ENCODE measurements at places on chromosomes 6 and 20.

DNA sequence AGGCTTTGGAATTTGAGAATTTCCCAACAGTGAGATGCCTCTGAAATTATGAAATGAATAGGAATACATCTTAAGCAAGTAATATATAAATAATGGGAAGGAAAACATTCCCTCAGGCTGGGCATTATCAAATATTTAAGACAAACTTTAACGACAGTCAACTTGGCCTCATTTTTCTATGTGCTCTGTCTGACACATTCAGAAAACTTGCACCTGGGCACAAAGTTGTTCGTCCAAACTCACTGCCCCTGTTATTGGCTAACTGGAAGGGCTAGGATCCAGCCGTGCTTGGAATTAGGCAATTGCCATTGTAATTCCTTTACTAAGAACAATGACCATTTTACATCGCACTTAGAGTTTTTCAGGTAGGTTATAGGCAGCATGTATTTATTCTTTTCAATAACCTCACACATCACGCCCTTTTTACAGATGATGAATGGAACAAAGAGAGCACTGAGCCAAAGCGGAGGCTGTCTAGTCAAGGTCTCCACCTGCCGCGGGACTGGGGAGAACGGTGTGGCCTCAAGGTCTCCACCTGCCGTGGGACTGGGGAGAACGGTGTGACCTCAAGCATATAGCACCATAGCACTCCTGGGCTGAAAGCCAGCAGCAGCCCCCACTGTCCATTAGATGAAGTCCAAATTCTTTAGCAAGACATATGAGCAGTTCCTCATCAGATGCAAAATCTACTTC is 40.7 kb upstream of the FOXQ1 start:
- H3K27me3 ChIP-seq, result peaks cover 19% of the 10 kb centered on the region
- H3K4me1 ChIP-seq, result no peaks in the 10 kb centered on the region
- peaks cover 4% of the 10 kb centered on the region for H3K36me3 ChIP-seq
- H3K27ac ChIP-seq, result no peak overlapping the region
- no peak overlapping the region for H3K4me3 ChIP-seq
- no peak for DNase-seq

GRCh38 chr6:101545191-101545590 is 151.7 kb downstream of the GRIK2 start:
- no peak for DNase-seq
- no peaks in the 10 kb centered on the region for H3K36me3 ChIP-seq
- no peaks in the 10 kb centered on the region for H3K4me1 ChIP-seq

- H3K27ac ChIP-seq, result peak overlapping the region; percentile 94
- H3K4me3 ChIP-seq, result peak overlapping the region; percentile 87
- H3K36me3 ChIP-seq, result peaks cover 7% of the 10 kb centered on the region
Observed at GRCh38 chr20:36773107-36773596, 411 bp downstream of the DSN1 start.

DNA sequence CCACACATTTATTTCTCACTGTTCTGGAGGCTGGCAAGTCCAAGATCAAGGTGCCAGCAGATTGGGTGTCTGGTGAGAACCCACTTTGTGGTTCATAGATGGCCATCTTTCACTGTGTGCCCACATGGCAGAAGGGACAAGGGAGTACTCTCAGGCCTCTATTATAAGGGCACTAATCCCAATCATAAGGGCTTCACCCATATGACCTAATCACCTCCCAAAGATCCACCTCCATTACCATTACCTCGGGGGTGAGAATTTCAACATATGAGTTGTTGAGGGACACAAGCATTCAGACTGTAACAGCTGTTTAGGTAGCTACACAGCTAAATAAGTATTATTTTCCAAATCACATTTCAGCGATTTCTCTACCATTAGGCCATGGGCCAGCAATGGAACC is 2.5 kb upstream of the PRND start:
- H3K27me3 ChIP-seq, result no peaks in the 10 kb centered on the region
- peaks cover 23% of the 10 kb centered on the region for H3K4me1 ChIP-seq
- H3K27ac ChIP-seq, result peak overlapping the region; percentile 59
- no peaks in the 10 kb centered on the region for H3K36me3 ChIP-seq

GRCh38 chr6:149031859-149032598 is 285.2 kb downstream of the UST start:
- peak overlapping the region; percentile 95 for H3K27ac ChIP-seq
- H3K4me1 ChIP-seq, result peaks cover 64% of the 10 kb centered on the region
- peak overlapping the region; percentile 73 for H3K4me3 ChIP-seq

GRCh38 chr20:7313047-7313446 is 545.6 kb downstream of the BMP2 start:
- H3K27ac ChIP-seq, result no peak overlapping the region
- no peaks in the 10 kb centered on the region for H3K36me3 ChIP-seq
- DNase-seq, result no peak
- H3K4me3 ChIP-seq, result no peak overlapping the region
- H3K4me1 ChIP-seq, result no peaks in the 10 kb centered on the region

GRCh38 chr20:46206025-46206424 is 87.9 kb downstream of the CD40 start:
- H3K36me3 ChIP-seq, result no peaks in the 10 kb centered on the region
- peak; percentile 27 for DNase-seq
- H3K27me3 ChIP-seq, result peaks cover 51% of the 10 kb centered on the region
- H3K4me3 ChIP-seq, result no peak overlapping the region
- H3K4me1 ChIP-seq, result peaks cover 30% of the 10 kb centered on the region
- no peak overlapping the region for H3K27ac ChIP-seq

- H3K4me1 ChIP-seq, result no peaks in the 10 kb centered on the region
- H3K36me3 ChIP-seq, result peaks cover 17% of the 10 kb centered on the region
- no peak overlapping the region for H3K27ac ChIP-seq
- no peak for DNase-seq
- H3K4me3 ChIP-seq, result no peak overlapping the region
- H3K27me3 ChIP-seq, result no peaks in the 10 kb centered on the region
Observed at GRCh38 chr6:36499918-36500317, 47.4 kb downstream of the STK38 start.

GRCh38 chr20:58446264-58446959 is 57.4 kb downstream of the VAPB start:
- H3K36me3 ChIP-seq, result peaks cover 59% of the 10 kb centered on the region
- no peaks in the 10 kb centered on the region for H3K27me3 ChIP-seq

- H3K4me3 ChIP-seq, result no peak overlapping the region
- H3K36me3 ChIP-seq, result peaks cover 1% of the 10 kb centered on the region
- no peaks in the 10 kb centered on the region for H3K27me3 ChIP-seq
- H3K4me1 ChIP-seq, result peaks cover 6% of the 10 kb centered on the region
- DNase-seq, result no peak
- no peak overlapping the region for H3K27ac ChIP-seq
Observed at GRCh38 chr6:158697811-158698210, 48.0 kb downstream of the SYTL3 start.

GRCh38 chr6:72948153-72948552 is 277.1 kb downstream of the KHDC1L start:
- no peak overlapping the region for H3K27ac ChIP-seq
- no peaks in the 10 kb centered on the region for H3K27me3 ChIP-seq
- H3K36me3 ChIP-seq, result no peaks in the 10 kb centered on the region

GRCh38 chr20:4773736-4774135 is 52.0 kb downstream of the PRND start:
- DNase-seq, result no peak
- H3K27ac ChIP-seq, result no peak overlapping the region
- H3K4me3 ChIP-seq, result no peak overlapping the region
- no peaks in the 10 kb centered on the region for H3K27me3 ChIP-seq

DNA sequence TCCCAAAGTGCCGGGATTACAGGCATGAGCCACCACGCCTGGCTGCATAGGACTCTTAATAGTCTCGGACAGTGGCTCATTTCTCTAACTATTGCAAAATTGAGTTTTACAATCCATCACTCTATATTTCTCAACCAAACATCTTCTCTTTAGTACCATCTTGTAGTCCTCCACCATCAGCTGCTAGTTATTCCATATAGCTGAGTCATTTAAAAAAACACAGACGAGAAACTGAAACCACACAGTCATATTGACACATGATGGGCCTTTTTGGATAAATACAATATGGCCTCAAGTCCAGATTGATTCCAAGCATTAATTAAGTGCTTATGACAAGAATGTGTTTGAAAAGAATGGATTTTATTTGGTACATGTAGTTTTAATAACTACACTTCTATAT is 599.1 kb downstream of the MEI4 start:
- no peaks in the 10 kb centered on the region for H3K27me3 ChIP-seq
- no peaks in the 10 kb centered on the region for H3K36me3 ChIP-seq
- H3K27ac ChIP-seq, result no peak overlapping the region

DNA sequence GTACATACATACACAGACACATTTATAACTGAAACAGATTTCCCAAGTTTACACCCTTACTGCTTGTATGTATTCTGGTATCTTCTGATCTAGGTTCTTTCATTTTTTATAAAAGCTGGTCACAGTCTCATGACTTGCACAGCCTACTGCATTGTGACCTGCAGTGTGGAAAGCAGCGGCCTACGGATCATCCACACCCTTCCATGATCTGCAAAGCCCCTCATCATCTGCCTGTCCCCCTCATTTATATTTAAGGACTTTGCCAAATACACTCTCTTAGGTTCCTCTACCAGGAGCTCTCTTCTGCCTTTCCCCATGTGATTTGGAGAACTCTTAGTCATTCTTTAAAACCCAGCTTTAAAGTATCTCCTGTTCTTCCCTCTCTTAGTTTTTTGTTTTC is 12.0 kb upstream of the BICRAL start:
- no peak overlapping the region for H3K4me3 ChIP-seq
- peaks cover 8% of the 10 kb centered on the region for H3K36me3 ChIP-seq
- H3K27ac ChIP-seq, result peak overlapping the region; percentile 63
- DNase-seq, result no peak
- no peaks in the 10 kb centered on the region for H3K27me3 ChIP-seq

GRCh38 chr6:35522660-35523658 is 10.3 kb upstream of the TULP1 start:
- H3K4me1 ChIP-seq, result no peaks in the 10 kb centered on the region
- H3K4me3 ChIP-seq, result peak overlapping the region; percentile 69
- DNase-seq, result peak; percentile 45

- H3K27ac ChIP-seq, result no peak overlapping the region
- DNase-seq, result no peak
- no peaks in the 10 kb centered on the region for H3K36me3 ChIP-seq
- peaks cover 1% of the 10 kb centered on the region for H3K4me1 ChIP-seq
Observed at GRCh38 chr6:906920-907319, 214.0 kb upstream of the EXOC2 start.

- H3K4me1 ChIP-seq, result no peaks in the 10 kb centered on the region
- H3K27me3 ChIP-seq, result no peaks in the 10 kb centered on the region
- H3K36me3 ChIP-seq, result no peaks in the 10 kb centered on the region
- H3K27ac ChIP-seq, result no peak overlapping the region
Observed at GRCh38 chr6:85008296-85009009, 244.1 kb upstream of the TBX18 start.

GRCh38 chr6:16168858-16169257 is 40.0 kb downstream of the MYLIP start:
- H3K4me3 ChIP-seq, result peak overlapping the region; percentile 48
- peaks cover 2% of the 10 kb centered on the region for H3K36me3 ChIP-seq
- no peak for DNase-seq
- no peak overlapping the region for H3K27ac ChIP-seq
- no peaks in the 10 kb centered on the region for H3K27me3 ChIP-seq

DNA sequence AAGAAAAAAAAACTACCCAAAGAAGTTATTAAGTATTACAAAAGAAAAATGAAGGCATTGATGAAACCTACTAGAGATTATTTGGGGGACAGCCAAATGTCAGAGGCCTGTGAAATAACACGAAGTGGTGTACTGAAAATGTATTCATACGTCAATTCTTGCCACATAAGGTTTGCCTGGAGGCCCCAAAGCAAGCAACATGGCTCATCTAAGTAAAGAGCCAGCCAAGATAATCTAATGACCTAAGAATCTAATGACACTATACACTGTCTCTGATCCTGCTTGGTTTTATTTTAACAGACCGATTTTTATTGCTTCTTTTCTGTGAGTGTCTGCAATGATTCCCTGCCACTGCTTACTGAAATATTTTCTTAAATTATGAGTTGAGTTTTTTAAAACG is 34.7 kb downstream of the FILIP1 start:
- no peak overlapping the region for H3K4me3 ChIP-seq
- no peaks in the 10 kb centered on the region for H3K4me1 ChIP-seq
- no peaks in the 10 kb centered on the region for H3K36me3 ChIP-seq
- H3K27ac ChIP-seq, result no peak overlapping the region
- peaks cover 5% of the 10 kb centered on the region for H3K27me3 ChIP-seq
- no peak for DNase-seq

- H3K27ac ChIP-seq, result no peak overlapping the region
- H3K27me3 ChIP-seq, result no peaks in the 10 kb centered on the region
- peak overlapping the region; percentile 46 for H3K4me3 ChIP-seq
- peaks cover 17% of the 10 kb centered on the region for H3K4me1 ChIP-seq
Observed at GRCh38 chr6:21109391-21110178, 484.0 kb upstream of the SOX4 start.

- H3K4me1 ChIP-seq, result peaks cover 42% of the 10 kb centered on the region
- H3K27ac ChIP-seq, result no peak overlapping the region
Observed at GRCh38 chr6:7170117-7170732, 62.5 kb downstream of the RREB1 start.

GRCh38 chr20:23346002-23346401 is 4.6 kb upstream of the NXT1 start:
- H3K4me1 ChIP-seq, result peaks cover 4% of the 10 kb centered on the region
- no peak for DNase-seq
- H3K36me3 ChIP-seq, result peaks cover 3% of the 10 kb centered on the region
- H3K27me3 ChIP-seq, result no peaks in the 10 kb centered on the region
- H3K4me3 ChIP-seq, result no peak overlapping the region

DNA sequence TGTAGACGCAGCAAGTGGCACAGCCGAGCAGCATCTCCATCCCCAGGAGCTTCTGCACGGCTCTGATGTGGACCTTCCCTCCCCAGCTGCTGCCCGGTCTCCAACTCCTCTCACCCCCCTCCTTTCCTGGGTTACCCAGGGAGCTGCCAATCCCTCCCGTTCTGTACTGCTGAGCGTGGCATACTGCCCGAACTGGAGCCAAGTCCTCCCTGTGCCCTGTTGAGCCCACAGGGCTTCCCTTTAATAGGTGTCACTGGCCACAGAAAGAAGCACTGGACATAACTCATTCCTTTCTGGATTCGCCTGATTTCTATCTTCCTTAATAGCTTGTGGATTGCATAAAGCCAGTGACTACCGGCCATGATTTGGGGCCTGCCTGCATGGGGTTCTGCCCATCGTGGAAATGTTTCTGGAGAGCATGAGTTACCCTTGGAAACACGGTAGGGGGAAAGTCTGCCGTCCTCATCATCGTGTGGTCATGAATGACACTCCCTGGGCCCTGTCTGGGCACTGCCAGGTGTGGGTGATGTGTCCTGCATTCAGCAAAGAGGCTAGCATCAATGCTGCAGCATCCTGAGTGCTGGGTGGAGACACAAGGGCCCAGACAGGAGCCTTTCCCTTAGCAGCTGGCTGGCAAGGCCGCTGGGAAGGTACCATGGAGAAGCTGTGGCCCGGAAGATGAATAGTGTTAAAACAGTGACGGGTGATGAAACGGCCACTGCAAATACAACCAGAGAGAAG is 189.7 kb downstream of the SYNDIG1 start:
- H3K4me3 ChIP-seq, result no peak overlapping the region
- no peaks in the 10 kb centered on the region for H3K4me1 ChIP-seq
- no peak overlapping the region for H3K27ac ChIP-seq
- peaks cover 11% of the 10 kb centered on the region for H3K27me3 ChIP-seq

- peak overlapping the region; percentile 48 for H3K4me3 ChIP-seq
- peak overlapping the region; percentile 47 for H3K27ac ChIP-seq
- peaks cover 67% of the 10 kb centered on the region for H3K27me3 ChIP-seq
Observed at GRCh38 chr20:64049878-64050260, 430 bp upstream of the SOX18 start.

Data from stimulated activated naive B cell treated with anti-CD40 and anti-IgM and Interleukin-4, amounts not matched to agents 10 μg/mL and 1 μg/mL and 100 μg/mL, for 72 hours (primary cell).